ENCODE measurements at places on chromosomes 7 and 10.

- DNase-seq: peak; percentile 98
Measured at GRCh38 chr7:44796504-44797328, at the start of gene PPIA. TSS of gene PPIA (plus strand) at chr7:44796681. CDS start at chr7:44796725, 44 bp downstream.

DNA sequence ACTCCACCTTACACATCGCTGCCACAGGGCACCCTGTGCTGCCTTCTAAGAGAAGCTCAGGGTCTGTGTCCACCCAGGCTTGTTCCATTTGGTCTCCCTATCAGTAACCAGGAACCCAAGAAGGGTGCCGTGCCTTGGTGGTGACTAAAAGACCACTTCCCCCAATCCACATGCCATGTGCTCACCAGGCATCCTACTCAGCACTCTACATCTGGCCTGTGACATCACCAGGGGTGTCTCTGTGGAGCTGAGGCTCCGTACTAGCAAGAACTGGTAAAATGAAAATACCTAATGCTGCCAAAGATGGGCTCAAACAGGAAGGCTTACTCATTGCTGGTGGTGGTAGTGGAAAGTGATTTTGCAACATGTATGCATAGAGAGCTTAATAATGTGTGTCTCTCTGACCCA is 19.0 kb upstream of the C10orf71 start:
- no peak for DNase-seq

- DNase-seq: no peak
Measured at GRCh38 chr10:97034301-97034700, 151.5 kb downstream of the SLIT1 start.

DNA sequence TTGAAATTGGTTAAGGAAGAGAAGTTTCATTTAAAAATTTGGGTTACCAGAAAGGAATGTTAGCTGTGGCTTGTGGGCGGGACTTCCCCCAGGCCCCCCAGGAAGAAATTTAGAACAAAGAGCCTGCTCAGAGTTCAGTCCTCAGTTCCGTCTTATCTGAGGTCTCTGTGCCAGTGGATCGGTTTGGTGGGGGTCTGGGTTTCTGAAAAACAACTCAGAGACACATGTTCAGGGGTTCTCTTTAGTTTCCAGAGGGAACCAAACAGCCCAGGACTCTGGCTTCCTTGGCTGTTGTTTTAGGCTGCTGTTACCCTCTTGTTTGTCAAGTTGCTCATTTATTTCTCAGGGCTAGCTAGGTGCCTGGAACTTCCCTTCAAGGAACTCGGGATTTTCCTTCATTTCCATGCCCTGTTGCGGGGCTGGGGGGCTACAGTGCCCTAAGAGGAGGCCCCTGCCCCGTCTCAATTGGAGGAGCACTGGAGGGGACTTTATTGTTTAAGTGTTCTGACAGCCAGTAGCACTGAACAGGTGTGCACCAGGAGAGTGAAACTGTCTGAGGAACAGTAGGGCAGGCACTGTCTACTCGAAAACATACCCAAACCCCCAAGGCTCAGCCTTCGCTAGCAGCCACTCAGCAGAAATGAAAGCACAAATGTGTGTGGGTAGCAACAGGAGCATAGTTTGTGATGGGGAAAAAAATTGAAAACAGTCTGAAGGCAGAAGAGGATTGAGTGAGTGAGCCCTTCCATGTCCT is 59.9 kb downstream of the ALOX5 start:
- no peak for DNase-seq

- no peak for DNase-seq
Measured at GRCh38 chr10:51010977-51011376, 63.3 kb upstream of the PRKG1 start.

- no peak for DNase-seq
Measured at GRCh38 chr7:31110331-31111108, 58.4 kb downstream of the ADCYAP1R1 start.

- DNase-seq: no peak
Measured at GRCh38 chr10:86730227-86730626, 26.2 kb upstream of the BMPR1A start.

Measured in activated CD4-positive, alpha-beta T cell treated with anti-CD3 and anti-CD28 coated beads for 4 hours (primary cell).